Left ventricle myocardium inferior (tissue), 1 donor: ENCODE measurements at places on chromosomes 6 and 20.

DNA sequence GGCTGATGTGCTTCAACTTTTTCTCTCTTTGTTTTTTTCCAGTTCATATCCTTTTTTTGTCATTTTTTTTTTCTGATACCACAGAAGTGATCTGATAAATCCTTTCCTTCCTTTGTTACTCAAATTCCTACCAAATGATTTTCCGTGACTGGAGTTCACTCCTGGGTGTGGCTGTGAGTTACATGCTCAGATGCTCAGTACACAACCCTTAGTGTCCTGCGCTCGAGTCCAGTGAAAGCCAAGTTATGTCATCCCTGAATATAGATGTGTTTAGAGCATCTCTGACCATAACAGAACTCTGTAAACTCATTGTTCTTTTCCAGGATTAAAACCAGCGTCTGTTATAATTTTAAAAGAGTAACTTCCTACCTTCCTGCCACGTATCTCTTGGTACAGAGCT is 147.2 kb upstream of the AKAP12 start:
- H3K27me3 ChIP-seq, result no peaks in the 10 kb centered on the region
- H3K27ac ChIP-seq, result no peak overlapping the region
- DNase-seq, result no peak
- peaks cover 11% of the 10 kb centered on the region for H3K4me1 ChIP-seq

GRCh38 chr20:60104993-60105803 is 147.0 kb downstream of the CDH26 start:
- H3K27me3 ChIP-seq, result peaks cover 8% of the 10 kb centered on the region
- no peak overlapping the region for H3K27ac ChIP-seq
- no peak overlapping the region for H3K4me3 ChIP-seq
- DNase-seq, result no peak
- no peaks in the 10 kb centered on the region for H3K36me3 ChIP-seq

DNA sequence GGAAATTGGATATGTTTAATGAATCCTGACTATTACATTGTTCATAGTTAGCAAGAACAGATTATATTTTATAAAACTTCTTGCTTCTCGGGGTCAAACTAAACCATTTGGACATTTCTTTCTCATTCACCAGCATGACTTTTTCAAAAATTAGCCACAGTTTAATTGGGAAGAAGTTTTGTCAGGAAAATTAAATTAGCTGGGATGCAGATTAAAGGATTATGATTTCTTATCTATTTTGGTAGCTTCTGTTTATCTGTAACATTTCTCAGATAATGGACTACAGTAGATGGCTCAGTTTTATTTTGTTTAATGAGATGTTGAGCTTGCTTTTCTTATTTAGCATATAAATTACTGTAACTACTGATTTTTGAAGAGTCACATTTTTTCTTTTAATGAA is 26.4 kb upstream of the TMX4 start:
- no peaks in the 10 kb centered on the region for H3K36me3 ChIP-seq
- DNase-seq, result no peak
- H3K4me1 ChIP-seq, result no peaks in the 10 kb centered on the region
- no peak overlapping the region for H3K4me3 ChIP-seq

- H3K36me3 ChIP-seq, result no peaks in the 10 kb centered on the region
- H3K27me3 ChIP-seq, result no peaks in the 10 kb centered on the region
- no peak overlapping the region for H3K27ac ChIP-seq
- DNase-seq, result no peak
These were observed 173.7 kb downstream of the PHACTR1 start for GRCh38 chr6:12890171-12890790.

DNA sequence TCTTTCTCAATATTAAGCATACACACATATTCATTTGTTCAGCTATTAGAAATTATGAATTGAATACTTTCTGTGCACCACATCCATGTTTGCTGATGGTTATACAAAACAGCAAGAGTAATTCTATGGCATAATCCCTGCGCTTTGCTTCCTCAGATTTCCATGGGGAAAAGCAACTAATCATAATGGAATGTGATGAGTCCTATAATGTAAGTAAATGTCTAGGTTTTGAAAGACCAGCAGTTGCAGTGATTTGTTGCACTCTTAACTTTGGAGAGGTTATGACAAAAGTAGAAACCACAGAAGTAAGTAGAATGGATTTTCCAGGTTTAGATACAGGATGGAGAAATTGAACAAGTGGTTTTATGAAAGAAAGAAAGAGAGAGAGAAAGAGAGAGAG is 652.1 kb downstream of the CBLN4 start:
- no peak overlapping the region for H3K4me3 ChIP-seq
- no peak for DNase-seq
- no peaks in the 10 kb centered on the region for H3K36me3 ChIP-seq
- H3K27ac ChIP-seq, result no peak overlapping the region

DNA sequence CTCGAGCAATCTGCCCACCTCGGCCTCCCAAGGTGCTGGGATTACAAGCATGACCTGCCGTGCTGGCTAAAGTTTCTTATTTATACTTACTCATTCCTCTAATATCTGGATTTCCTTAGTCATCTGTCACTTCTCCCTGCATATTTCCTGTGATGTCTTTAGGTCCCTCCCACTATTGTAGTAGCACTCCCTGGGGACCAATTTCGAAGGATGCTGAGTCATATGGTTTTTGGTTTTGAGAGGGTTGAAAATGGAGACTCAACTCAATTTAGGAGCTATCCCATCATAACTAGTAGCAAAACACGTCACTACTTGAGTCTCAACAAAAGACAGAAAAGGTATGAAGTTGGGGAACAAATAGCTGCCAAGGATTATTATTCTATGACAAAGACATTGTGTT is 20.2 kb downstream of the MCUR1 start:
- no peak for DNase-seq
- H3K27ac ChIP-seq, result no peak overlapping the region
- no peaks in the 10 kb centered on the region for H3K27me3 ChIP-seq
- H3K36me3 ChIP-seq, result peaks cover 46% of the 10 kb centered on the region
- peaks cover 12% of the 10 kb centered on the region for H3K4me1 ChIP-seq

GRCh38 chr6:157096105-157096504 is 227.2 kb downstream of the TMEM242 start:
- H3K36me3 ChIP-seq, result no peaks in the 10 kb centered on the region
- H3K27me3 ChIP-seq, result no peaks in the 10 kb centered on the region
- H3K4me3 ChIP-seq, result no peak overlapping the region
- no peak for DNase-seq
- peaks cover 68% of the 10 kb centered on the region for H3K4me1 ChIP-seq

DNA sequence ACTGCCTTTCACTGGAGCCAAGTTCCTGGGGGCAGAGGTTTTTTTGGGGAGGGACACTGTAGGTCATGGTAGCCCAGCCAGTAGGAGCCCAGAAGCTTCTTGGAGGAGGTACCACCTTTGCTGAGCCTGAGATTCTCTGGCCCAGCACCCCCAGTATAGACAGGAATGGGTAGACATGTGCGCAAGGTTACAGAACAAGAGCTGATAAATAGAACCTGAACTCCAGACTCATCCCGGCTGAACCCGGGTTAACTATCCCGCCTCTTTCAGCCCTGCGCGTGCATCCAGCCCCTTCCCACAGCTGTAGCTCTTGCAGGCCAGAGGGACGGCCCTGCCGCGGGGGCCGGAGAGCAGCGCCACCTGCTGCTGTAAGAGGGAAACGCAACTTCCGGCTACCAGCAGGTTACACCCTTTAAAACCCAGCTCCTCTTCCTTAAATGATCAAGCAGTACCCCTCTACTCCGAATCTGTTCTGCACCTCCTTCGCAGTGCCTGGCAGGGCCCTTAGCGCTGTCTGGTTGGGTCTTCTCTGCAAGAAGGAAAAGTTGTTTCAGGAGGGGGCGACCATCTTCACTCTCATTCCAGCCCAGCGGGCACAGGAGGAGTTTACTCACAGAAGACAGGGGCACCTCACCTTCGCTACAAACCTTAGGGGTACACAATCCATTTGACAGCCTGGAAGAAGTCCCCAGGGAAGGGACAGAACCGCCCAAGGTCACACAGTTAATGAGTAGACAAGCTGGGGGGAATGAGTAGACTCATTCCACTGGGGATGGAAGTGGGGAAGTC is 7.5 kb downstream of the SRXN1 start:
- peak overlapping the region; percentile 66 for H3K27ac ChIP-seq
- H3K4me3 ChIP-seq, result no peak overlapping the region
- no peaks in the 10 kb centered on the region for H3K27me3 ChIP-seq
- H3K4me1 ChIP-seq, result peaks cover 42% of the 10 kb centered on the region

DNA sequence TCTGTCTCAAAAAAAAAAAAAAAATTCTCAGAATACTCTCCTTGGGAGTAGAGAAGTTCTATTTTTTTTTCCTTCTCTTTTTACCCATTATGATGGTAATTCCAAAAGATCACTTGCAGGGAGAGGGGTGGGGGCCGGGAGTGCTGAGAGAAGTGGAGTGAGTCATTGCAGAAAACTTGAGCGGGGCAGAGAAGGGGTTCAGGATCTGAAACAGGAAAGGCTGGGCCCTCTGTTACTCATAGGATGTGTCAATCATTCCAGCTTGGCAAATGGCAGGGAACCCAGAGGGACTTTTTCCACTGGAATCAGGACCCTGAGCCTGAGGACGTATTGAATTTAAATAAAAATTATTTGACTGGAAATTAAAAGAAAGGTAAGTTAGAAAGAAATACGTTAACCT is 111.4 kb upstream of the ARMC2 start:
- no peaks in the 10 kb centered on the region for H3K27me3 ChIP-seq
- H3K36me3 ChIP-seq, result no peaks in the 10 kb centered on the region
- no peak overlapping the region for H3K27ac ChIP-seq
- no peak overlapping the region for H3K4me3 ChIP-seq
- peaks cover 26% of the 10 kb centered on the region for H3K4me1 ChIP-seq
- DNase-seq, result no peak

DNA sequence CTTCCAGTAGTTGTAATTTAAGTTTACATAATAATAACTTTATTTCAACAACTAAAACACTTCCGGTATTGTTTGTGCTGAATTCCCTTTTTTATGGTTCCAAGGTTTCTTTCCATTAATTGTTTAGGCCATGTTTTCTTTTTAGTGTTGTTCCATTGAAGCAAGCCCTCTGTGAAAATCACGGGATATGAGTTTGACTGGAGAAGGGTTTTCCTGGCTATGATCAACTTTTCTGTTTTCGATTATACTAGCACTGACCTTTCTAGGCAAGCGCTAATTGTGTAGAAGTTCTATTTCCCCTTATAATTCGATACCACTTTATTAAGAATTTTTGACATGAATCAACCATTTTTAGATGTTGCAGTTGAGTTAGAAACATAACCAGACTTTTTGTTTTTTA is 2.4 kb downstream of the LAMA2 start:
- DNase-seq, result no peak
- no peaks in the 10 kb centered on the region for H3K27me3 ChIP-seq
- peaks cover 26% of the 10 kb centered on the region for H3K4me1 ChIP-seq
- peak overlapping the region; percentile 72 for H3K4me3 ChIP-seq
- peak overlapping the region; percentile 88 for H3K27ac ChIP-seq

DNA sequence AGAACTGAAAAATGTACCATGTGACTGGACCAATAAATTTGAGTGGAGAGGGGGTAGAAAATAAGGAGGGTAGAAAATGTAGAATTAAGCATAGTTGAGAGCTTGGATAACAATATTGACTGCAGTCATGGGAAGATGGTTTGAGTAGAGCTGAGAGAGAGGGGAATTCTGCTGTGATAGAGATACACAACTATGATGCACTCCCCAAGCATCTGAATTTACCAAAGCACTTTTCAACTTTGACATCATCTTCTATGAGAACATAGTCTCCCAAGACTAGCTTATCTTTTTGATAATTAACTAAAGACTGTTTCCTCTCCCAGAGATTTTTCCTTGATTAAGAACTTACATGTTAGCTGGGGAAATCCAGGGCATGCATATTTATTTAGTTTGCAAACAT is 103.1 kb downstream of the TNFRSF21 start:
- no peaks in the 10 kb centered on the region for H3K4me1 ChIP-seq
- DNase-seq, result no peak
- H3K27ac ChIP-seq, result no peak overlapping the region
- peaks cover 4% of the 10 kb centered on the region for H3K27me3 ChIP-seq
- no peaks in the 10 kb centered on the region for H3K36me3 ChIP-seq
- no peak overlapping the region for H3K4me3 ChIP-seq

DNA sequence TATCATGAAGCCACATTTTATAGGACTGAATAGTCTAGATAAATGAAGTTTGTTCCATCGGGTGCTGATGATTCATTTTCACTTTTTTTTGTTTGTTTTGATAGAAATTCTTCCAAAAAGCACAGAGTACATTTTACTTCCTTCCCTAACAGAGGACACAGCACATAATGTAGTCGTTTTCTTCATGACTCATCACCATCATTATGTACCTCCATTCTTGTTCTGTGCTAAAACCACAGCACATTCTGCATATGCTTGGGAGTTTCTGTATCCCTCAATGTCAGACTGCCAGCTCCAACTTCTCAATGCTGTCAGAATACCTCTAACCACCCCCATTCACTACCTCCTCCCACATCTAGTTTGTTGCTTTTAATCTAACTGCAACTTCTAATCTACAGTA is 1004.9 kb upstream of the ADGRB3 start:
- no peaks in the 10 kb centered on the region for H3K27me3 ChIP-seq
- no peak for DNase-seq
- no peak overlapping the region for H3K4me3 ChIP-seq
- no peak overlapping the region for H3K27ac ChIP-seq

DNA sequence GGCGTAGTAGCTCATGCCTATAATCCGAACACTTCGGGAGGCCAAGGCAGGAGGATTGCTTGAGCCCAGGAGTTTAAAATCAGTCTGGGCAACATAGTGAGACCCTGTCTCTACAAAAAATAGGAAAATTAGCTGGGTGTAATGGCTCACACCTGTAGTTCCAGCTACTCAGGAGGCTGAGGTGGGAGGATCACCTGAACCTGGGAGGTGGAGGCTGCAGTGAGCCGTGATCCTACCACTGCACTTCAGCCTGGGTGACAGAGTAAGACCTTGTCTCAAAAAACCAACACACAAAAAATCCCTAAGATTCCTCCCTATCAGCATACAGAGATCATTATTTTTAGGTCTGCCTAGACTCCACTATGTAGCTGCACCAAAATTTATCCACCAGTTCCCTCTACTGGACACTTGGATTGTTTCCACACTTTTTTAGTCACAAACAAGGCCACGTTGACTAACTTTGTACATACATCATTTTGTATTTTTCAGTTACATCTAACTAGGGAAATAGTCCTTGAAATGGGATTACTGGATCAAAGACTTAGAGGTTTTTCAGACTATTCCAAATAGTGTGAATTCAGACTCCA is 3.6 kb upstream of the PHF1 start:
- H3K36me3 ChIP-seq, result peaks cover 2% of the 10 kb centered on the region
- H3K27me3 ChIP-seq, result no peaks in the 10 kb centered on the region
- H3K27ac ChIP-seq, result no peak overlapping the region
- H3K4me3 ChIP-seq, result no peak overlapping the region
- DNase-seq, result no peak

GRCh38 chr6:69337311-69337710 is 459.5 kb downstream of the LMBRD1 start:
- no peaks in the 10 kb centered on the region for H3K4me1 ChIP-seq
- H3K36me3 ChIP-seq, result no peaks in the 10 kb centered on the region
- DNase-seq, result no peak
- H3K27me3 ChIP-seq, result no peaks in the 10 kb centered on the region
- H3K4me3 ChIP-seq, result no peak overlapping the region
